Metanephros (tissue), 2 donors: ENCODE measurements at places on chromosomes 2 and 18. TPM values are rescaled to one million over a fixed set of nuclear protein-coding genes. Genes with fewer than 3 reads are reported as not detected.

The CCDC74B gene
- 10.6 TPM for total RNA-seq

The TYMS gene
- total RNA-seq, result 42.2 TPM

The PROM2 gene
- 34.7 TPM for total RNA-seq

The PLCL1 gene
- total RNA-seq, result 23.7 TPM

The SCYGR4 gene
- not detected for total RNA-seq

The LRRFIP1 gene
- 72.9 TPM for total RNA-seq

The PDCD1 gene
- 0.58 TPM for total RNA-seq

The PSME4 gene
- 48.3 TPM for total RNA-seq

The CNGA3 gene
- total RNA-seq, result not detected

The CHRND gene
- total RNA-seq, result 5.5 TPM

The KYNU gene
- total RNA-seq, result 5.1 TPM

The CBLN2 gene
- total RNA-seq, result 2.3 TPM

The BCL11A gene
- total RNA-seq, result 11.0 TPM

The SOS1 gene
- 37.7 TPM for total RNA-seq

The FNDC4 gene
- total RNA-seq, result 6.8 TPM

The SLC5A7 gene
- total RNA-seq, result 0.53 TPM

The GORASP2 gene
- 26.9 TPM for total RNA-seq

The GDF7 gene
- total RNA-seq, result 14.5 TPM

The STK16 gene
- total RNA-seq, result 24.2 TPM

The DLGAP1 gene
- total RNA-seq, result 5.5 TPM

The PMAIP1 gene
- 8.3 TPM for total RNA-seq

The CFAP65 gene
- 0.23 TPM for total RNA-seq

The ZNF2 gene
- total RNA-seq, result 7.6 TPM

The C2orf81 gene
- total RNA-seq, result 3.7 TPM

The UNC80 gene
- 3.1 TPM for total RNA-seq

The WDR35 gene
- total RNA-seq, result 18.7 TPM

The GAL3ST2 gene
- 0.82 TPM for total RNA-seq

The CABLES1 gene
- 27.7 TPM for total RNA-seq

The SOX11 gene
- 14.9 TPM for total RNA-seq

The MAPRE3 gene
- total RNA-seq, result 7.0 TPM

The PHOSPHO2 gene
- 10.0 TPM for total RNA-seq

The SIGLEC15 gene
- 0.41 TPM for total RNA-seq

The CYP20A1 gene
- total RNA-seq, result 27.0 TPM

The TUBA3E gene
- total RNA-seq, result not detected

The GKN2 gene
- total RNA-seq, result 0.53 TPM

The DCDC2C gene
- 0.93 TPM for total RNA-seq
